ENCODE measurements at places on chromosomes 12 and 14. TPM values are rescaled to one million over a fixed set of nuclear protein-coding genes. Genes with fewer than 3 reads are reported as not detected.

TMEM233 gene
- not detected for total RNA-seq

OR6C6 gene
- total RNA-seq: not detected

ADAM20 gene
- not detected for total RNA-seq

LUM gene
- total RNA-seq: 0.49 TPM

AICDA gene
- 0.17 TPM for total RNA-seq

GZMH gene
- total RNA-seq: not detected

CEBPE gene
- not detected for total RNA-seq

KLRC3 gene
- not detected for total RNA-seq

AREL1 gene
- total RNA-seq: 23.1 TPM

OR6C4 gene
- not detected for total RNA-seq

TAS2R7 gene
- total RNA-seq: not detected

DCN gene
- 0.22 TPM for total RNA-seq

PPP1R1A gene
- total RNA-seq: 0.14 TPM

EFS gene
- total RNA-seq: not detected

PRICKLE1 gene
- 0.83 TPM for total RNA-seq

B4GALNT3 gene
- 0.54 TPM for total RNA-seq

BBOF1 gene
- 4.2 TPM for total RNA-seq

EPYC gene
- total RNA-seq: not detected

POTEG gene
- not detected for total RNA-seq

RIMKLB gene
- total RNA-seq: 20.3 TPM

TMEM121 gene
- 3.8 TPM for total RNA-seq

MIP gene
- total RNA-seq: not detected

FSCB gene
- not detected for total RNA-seq

KRT73 gene
- not detected for total RNA-seq

ENDOU gene
- not detected for total RNA-seq

MMP19 gene
- 0.38 TPM for total RNA-seq

LALBA gene
- total RNA-seq: not detected

PPP4R4 gene
- total RNA-seq: 0.48 TPM

All from A549 treated with AZD2906 at 1 μM for 4 hours (cell line).